Stimulated activated CD4-positive, alpha-beta T cell treated with anti-CD3 and anti-CD28 coated beads, Interleukin-15, amount 100 ng/mL, for 1 hour (primary cell): ENCODE measurements at places on chromosomes 3 and 15.

- no peak for DNase-seq
Measured at GRCh38 chr3:170982733-170983132, 43.8 kb downstream of the SLC2A2 start.

- no peak for DNase-seq
Measured at GRCh38 chr15:58471348-58471747, 39.6 kb downstream of the LIPC start.

DNA sequence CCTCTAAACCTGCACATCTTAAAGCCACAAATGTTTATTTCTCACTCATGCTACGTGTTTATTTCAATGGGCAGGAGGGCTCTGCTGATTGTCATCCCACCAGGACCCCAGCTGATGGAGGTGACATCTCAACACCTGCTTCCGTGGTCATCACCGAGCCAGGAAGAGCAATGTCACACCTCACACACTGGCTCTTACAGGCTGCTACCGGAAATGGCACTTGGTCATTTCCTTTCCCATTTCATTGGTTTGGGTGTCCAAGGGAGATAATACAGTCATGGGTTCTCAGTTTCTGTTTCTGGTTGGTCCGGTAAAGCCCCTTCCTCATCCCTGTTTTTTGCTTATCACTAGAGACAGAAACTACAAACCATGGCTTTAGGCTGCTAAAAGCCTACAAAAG, 41.9 kb downstream of the ABHD2 start:
- DNase-seq = no peak

GRCh38 chr3:42846685-42847522, 28.8 kb downstream of the CYP8B1 start:
- no peak for DNase-seq

DNA sequence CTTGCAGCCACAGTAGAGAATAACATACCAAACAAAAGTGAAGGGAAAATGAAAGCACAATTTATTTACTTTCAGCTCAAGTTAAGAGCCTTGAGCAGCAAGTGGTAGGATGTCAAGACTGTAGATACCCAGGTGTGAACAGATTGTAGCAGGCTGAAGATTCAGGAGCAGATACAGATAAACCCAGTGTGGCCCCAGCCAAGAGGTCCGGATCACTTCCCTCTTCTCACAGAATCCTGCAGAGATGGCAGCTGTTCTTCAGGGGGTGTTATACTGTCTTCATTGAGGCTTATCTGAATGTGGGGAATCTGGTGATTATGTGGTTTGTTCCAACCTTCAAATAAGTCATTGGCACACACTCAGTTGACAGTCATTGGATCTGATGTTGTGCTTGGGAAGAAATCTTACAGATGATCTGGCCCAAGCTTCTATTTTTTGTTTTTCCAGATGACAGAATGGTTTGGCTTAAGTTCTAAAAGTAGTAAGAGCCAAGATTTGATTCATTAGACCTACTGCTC, 2.2 kb downstream of the STARD9 start:
- no peak for DNase-seq

DNA sequence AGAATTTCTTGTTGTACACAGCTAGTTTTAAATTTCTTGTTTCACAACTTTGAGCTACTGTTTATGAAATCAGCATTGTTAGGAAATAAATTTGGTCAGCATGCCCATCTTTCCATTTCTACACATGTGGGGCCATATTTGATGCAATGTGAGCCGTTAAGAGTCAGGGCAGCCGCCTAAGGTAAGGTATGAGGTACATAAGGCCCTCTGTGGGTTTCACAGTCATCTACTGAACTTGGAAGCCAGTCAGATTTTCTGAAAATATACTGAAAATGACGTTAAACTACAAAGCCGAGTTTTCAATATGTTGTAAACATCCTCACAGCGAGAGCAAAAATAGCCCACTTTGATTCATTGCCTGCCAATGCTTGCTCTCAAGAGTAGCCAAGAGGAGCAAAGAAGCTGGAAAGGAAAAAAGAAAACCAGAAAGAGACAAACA, 94.7 kb upstream of the PDZRN3 start:
- no peak for DNase-seq

GRCh38 chr15:68552773-68553172, 26.0 kb upstream of the CORO2B start:
- DNase-seq = no peak

DNA sequence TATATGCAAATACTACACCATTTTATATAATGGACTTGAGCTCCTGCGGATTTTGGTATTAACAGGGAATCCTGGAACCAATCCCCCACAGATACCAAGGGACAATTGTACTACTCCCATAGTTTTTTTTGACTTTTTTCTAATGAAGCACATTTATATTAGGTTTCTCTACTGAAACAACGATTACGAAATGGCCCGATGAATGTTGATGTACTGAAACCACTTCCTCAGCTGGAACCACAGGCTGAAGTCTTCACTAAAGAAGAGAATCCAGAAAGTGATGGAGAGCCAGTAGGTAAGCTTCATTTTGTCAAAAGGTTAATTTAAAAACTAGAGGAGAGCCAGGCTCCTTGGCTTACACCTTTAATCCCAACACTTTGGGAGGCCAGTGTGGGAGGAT, 121.5 kb upstream of the LRRFIP2 start:
- no peak for DNase-seq

- no peak for DNase-seq
Measured at GRCh38 chr15:31020542-31020941, 29.1 kb upstream of the MTMR10 start.

GRCh38 chr3:45940781-45941365, 2.4 kb upstream of the CXCR6 start:
- DNase-seq = no peak

DNA sequence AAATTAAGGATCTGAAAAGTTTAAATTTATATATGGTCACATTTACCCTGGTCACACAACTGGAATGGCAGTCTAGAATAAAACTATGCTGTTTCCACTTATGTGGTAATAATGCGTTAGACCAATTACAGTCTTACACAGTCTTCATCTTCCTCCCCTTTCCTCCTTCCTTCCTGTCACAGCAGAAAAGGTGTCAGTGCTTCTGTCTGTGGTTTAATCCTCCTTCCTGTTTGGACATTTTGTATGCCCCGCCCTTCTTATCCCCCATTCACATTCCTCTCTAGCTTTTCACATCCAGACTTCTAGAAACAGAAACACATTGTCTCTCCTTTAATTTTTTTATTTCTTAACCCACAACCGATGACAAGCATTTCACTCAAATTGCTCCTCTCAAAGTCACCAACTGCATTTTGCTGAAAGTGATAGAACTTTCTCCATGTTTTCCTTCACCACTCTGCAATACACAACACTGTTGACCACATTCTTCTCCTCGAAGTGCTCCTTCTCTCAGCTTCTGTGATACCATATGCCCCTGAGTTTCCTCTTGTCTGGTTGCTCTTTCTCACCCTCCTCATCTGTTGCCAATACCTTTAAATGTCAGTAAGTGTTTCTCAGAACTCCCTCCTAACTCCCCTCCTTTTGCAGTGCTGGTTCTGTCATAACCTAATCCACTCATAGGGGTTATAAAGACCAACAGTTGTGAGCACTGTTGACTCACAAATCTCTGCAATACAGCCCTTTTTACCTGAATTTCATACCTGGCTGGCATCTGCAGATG, 271.6 kb downstream of the UBE2E2 start:
- DNase-seq = no peak

- DNase-seq = no peak
Measured at GRCh38 chr3:73259856-73260255, 198.4 kb downstream of the EBLN2 start.

- no peak for DNase-seq
Measured at GRCh38 chr3:18440066-18440722, 15.1 kb upstream of the SATB1 start.

DNA sequence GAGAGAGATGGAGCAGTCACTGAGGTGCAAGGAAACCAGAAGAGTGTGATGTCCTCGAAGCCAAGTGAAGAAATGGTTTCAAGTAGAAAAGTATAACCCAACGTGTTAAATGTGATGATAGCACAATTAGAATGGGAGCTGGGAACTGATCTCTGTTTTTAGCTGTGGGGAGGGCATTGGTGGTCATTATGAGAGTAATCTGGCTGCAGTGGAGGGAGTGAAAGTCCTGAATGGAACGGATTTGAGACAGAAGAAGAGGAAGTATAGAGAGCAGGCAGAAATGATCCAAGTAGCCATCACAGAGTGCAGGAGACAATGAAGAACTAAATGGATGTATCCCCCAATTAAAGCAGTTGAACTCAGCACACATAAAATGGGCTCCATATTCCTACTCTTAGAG, 235.3 kb downstream of the IGSF11 start:
- DNase-seq = no peak

DNA sequence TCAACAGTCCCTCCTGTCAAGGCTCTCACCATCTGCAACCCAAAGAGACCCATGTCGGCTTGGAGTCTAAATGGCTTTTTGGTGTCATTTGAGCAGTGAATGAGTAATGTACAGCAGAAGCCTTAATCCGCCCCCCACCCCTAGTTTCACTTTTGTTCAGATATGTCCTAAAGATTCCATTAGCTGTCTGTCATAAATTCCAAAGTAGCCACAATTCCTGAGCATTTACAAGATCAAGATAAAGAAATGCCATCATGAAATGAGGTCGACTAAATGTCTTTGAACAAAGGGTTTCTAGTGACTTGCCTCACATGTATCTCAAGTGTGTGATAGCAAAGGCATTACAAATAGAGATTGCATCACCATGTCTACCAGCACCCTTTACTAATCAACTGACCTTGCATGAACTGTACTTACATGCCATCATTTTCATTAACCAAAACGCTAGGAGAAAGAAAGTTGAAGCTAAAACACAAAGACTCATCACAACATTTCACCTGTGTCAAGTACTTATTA, 123.8 kb upstream of the PHLDB2 start:
- no peak for DNase-seq

GRCh38 chr3:42672515-42672914, 12.8 kb upstream of the KLHL40 start:
- DNase-seq = no peak

DNA sequence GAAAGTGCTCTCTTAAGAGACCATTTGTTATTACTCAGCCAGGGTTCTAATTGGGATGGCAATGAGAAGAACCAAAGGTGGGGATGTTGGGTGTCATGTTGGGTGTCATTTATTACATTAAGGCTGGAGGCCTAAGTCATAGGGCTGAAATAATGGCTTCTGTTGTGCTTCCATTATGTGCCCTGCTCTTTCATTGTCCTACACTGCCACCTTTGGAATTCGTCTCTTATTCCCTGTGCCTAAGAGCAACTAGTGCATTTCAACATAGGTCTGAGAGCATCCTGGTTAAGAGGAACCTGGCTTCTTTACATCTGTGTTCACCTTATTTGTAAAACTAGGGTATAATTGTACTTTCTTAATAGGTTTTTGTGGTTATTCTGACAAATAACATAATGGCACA, 32.2 kb downstream of the RIOX2 start:
- DNase-seq = no peak

DNA sequence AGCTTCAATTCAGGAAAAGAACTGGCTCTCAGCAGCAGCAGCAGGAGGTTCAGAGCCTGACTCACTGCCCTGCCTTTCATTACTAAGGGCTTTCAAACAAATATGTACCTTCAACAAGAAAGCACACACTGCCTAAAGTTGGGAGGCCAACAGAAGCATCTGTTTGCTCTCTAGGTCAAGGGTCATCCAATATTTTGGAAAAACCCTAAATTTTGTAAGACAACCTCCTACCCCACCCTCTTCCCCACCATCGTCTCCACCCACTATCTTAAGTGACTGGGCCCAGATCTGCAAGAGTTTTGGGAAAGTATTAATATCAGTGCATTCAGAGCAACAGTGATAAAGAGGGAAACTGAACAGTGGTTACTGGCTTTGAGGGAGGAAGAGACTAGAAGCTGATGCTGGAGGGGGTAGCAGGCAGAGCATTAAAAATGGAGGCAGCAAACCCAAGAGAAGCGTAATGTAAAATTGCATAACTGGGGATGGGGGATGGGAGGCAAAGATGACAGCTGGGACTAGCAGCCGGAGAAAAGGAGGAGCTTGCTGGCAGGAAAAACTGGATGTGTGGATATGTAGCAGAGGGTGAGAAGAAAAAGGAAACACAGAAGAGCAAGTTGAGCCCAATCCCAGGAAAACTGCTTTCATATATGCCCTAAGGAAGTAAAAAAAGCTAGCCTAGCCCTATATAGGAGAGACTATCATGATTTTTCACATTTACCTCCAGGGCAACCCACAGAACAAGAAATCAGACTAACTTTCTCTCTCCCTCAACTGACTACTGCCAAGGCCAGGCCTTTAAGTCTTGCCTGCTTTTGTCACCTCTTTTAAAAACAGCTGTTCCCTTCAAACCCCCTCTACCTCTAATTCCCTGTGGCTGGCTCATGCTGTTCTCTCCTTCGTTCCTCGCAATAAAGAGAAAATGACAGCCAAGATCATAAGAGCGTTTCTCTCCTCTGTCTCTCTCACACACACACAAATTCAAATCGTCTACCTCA, 31.4 kb downstream of the NPTN start:
- no peak for DNase-seq

DNA sequence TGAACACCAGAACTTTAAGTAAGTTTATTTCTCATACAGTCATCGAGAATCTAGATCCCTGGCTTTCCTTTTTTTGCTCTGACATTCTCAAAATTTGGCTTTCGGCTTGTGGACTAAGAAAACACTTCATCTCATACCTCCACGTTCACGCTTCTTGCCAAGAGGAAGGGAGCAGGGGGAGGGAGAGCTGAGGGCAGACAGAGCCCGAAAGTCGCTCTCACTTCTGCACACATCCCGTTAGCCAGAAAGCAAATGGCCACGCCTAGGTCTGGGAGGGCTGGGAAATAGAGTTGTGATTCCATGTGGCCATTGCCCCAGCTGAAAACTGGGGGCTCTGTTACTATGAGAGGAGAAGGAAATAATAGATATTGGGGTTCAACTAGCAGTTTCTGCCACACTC, 57.3 kb downstream of the MAP6D1 start:
- DNase-seq = no peak

- no peak for DNase-seq
Measured at GRCh38 chr3:38480093-38480445, 16.1 kb upstream of the EXOG start.

GRCh38 chr15:45456212-45457106, 66.1 kb downstream of the SLC30A4 start:
- DNase-seq = peak; percentile 31

DNA sequence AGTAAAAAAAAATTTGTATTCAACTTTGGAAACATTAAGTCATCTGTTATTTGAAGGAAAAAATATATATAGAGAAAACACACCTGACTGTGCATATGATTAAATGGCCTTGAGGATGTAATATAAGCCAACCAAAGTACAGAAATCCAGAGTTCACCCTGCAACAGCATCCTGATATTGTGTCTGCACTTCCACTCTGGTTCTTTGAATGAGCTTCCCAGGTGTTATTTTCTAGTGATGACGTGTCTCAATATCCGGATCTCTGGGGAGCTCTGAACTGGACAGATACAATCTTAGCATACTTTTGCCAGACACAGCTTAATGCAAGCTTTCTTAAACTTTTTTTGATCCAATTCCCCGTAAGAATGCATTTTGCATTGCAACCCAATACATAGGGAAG, 19.5 kb upstream of the PIK3CB start:
- no peak for DNase-seq

DNA sequence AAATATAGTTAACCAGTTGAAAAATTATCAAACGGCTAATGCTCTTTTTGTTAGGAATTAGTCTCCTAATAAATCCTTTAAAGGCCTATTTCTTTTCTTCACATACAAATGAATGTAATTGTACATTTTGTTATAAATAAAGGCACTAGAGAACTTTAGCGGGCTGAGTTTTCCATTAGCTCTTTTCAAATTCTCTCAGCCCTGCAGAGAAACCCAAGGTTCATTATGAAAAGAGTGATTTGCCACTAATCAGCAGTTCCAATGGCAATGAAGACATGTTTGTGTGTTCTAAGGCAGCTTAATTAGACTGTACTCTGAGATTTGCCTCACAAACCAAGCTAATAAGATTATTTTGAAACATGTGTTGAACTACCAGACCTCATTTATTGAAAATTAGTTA, 64.6 kb upstream of the P2RY1 start:
- DNase-seq = no peak
